Sigmoid colon (tissue), 7 donors: ENCODE measurements at places on chromosomes 3 and 15. TPM values are rescaled to one million over a fixed set of nuclear protein-coding genes. Genes with fewer than 3 reads are reported as not detected.

ROPN1 gene
- total RNA-seq, result not detected

SHC4 gene
- total RNA-seq, result 2.2 TPM

CP gene
- 7.1 TPM for total RNA-seq

CD200R1 gene
- 5.0 TPM for total RNA-seq

PLSCR4 gene
- 53.5 TPM for total RNA-seq

SLCO2A1 gene
- 3.3 TPM for total RNA-seq

SSR3 gene
- total RNA-seq, result 113 TPM

SH2D7 gene
- total RNA-seq, result not detected

ANKRD28 gene
- 64.5 TPM for total RNA-seq

IRAK2 gene
- total RNA-seq, result 1.1 TPM

ECE2 gene
- total RNA-seq, result 2.3 TPM

SMCO1 gene
- not detected for total RNA-seq

UBE2E2 gene
- 49.0 TPM for total RNA-seq

CFAP100 gene
- not detected for total RNA-seq

ZNF860 gene
- 1.3 TPM for total RNA-seq

CACNA2D2 gene
- total RNA-seq, result 1.5 TPM

TRAT1 gene
- total RNA-seq, result 0.33 TPM

TM4SF4 gene
- 4.1 TPM for total RNA-seq
